Breast epithelium (tissue), 4 donors: ENCODE measurements at places on chromosomes 2 and 18. TPM values are rescaled to one million over a fixed set of nuclear protein-coding genes. Genes with fewer than 3 reads are reported as not detected.

DNA sequence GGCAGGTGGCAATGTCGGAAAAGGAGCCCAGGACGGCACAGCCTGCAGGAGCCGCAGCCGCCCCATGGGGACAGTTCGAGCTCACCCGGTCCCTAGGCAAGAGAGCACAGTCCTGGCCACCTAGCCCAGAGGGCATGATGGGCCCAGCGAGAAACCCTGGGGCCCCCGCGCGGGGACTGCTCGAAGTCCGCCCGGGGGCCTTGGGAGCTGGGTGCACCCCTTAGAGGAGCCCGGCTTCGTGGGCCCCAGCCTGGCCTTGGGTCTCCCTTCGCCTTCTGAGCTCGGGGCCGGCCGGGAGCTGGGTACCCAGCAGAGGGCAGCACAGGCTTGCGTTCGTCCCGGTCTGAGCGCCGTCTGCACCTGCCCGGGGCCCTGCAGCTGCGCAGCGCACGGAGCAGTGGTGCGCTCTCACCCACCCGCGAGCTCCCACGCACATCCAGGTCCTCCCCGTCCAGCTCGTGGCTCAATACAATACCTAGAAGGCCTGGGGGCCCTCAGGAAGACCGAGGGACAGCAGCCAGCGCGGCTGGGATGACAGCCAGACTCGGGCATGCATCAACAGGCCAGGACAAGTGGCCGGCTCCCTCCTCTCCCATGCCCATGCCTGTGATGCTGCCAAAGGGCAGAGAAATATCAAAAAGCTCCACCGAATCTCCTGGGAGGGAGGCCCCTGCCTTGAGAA lies 96.2 kb upstream of the ZNF532 start:
- H3K36me3 ChIP-seq = no peaks in the 10 kb centered on the region
- H3K27me3 ChIP-seq = no peaks in the 10 kb centered on the region
- peak; percentile 77 for DNase-seq
- H3K27ac ChIP-seq = no peak overlapping the region

DNA sequence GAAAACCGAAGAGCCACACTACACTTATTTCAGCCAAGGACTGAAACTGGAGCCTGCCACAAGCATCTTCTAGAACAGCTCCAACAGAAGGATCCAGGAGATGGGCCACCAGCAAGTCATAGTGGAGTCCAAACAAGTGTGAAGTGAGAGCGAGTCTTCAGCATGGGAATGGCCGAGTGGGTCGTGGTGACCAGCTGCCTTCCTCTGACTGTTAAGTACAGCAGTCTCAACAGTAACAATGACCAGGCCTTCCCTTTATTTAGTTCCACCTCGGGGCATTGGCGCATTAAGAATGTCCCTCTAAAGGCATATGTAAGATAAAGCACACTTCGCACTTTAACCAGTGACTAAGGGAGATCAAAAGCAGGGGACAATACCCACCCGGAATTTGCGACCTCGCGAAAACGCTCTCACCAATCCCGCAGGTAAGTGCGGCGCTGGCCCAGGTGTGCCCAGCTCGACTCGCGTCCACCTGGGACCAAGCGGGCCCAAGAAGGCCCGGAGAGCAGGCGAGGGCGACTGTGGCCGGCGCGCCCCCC lies 1.1 kb downstream of the L3MBTL4 start:
- H3K27me3 ChIP-seq = no peaks in the 10 kb centered on the region
- DNase-seq = no peak
- no peaks in the 10 kb centered on the region for H3K4me1 ChIP-seq
- peak overlapping the region; percentile 95 for H3K27ac ChIP-seq
- peak overlapping the region; percentile 68 for H3K4me3 ChIP-seq

GRCh38 chr18:8771930-8772329 lies 66.6 kb downstream of the MTCL1 start:
- no peaks in the 10 kb centered on the region for H3K4me1 ChIP-seq
- H3K27ac ChIP-seq = no peak overlapping the region
- no peak for DNase-seq
- H3K36me3 ChIP-seq = no peaks in the 10 kb centered on the region

- no peaks in the 10 kb centered on the region for H3K27me3 ChIP-seq
- no peak overlapping the region for H3K27ac ChIP-seq
- H3K36me3 ChIP-seq = no peaks in the 10 kb centered on the region
- H3K4me1 ChIP-seq = no peaks in the 10 kb centered on the region
- no peak for DNase-seq
- no peak overlapping the region for H3K4me3 ChIP-seq
These were observed 267.6 kb downstream of the GBX2 start for GRCh38 chr2:235900631-235901030.

The TACR1 gene
- 1.3 TPM for total RNA-seq

DNA sequence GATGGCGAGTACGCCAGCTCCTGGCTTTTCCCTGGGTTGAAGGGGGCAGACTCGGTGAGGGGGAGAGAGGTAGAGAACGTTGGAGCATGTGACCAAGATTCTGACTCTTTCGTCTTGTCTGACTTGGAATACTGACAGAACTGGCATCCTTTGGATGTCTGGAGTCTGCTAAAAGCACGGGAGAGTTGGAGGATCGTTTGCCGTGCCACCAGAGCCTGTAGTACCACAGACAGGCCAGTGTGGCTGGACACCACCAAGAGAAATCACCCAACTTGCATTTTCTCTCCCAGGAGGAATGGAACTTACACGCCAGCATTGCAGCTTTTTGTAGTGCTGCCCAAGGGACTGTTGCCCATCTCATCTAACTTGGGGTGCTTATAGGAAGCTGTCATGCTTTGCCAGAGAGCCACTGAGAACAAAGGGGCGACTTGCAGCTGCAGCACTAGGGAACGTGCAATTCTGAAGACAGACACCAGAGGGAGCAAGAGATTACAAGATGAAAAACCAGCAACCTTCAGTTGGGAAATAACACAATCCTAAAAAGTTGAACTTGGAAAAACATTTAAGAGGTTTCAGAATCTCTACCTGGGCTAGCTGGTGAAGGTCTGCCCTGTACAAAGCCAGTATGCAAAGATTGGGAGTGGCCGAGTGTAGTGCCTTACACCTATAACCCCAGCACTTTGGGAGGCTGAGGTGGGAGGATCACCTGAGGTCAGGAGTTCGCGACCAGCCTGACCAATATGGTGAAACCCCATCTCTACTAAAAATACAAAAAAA lies 24.1 kb downstream of the PSMG2 start:
- no peaks in the 10 kb centered on the region for H3K27me3 ChIP-seq
- no peaks in the 10 kb centered on the region for H3K4me1 ChIP-seq
- DNase-seq = no peak
- H3K4me3 ChIP-seq = no peak overlapping the region
- H3K27ac ChIP-seq = no peak overlapping the region

The ITGA6 gene
- 45.9 TPM for total RNA-seq
